ENCODE measurements at places on chromosomes 11 and 22.

GRCh38 chr11:73156686-73157085, 14.6 kb upstream of the FCHSD2 start:
- no peak for DNase-seq

DNA sequence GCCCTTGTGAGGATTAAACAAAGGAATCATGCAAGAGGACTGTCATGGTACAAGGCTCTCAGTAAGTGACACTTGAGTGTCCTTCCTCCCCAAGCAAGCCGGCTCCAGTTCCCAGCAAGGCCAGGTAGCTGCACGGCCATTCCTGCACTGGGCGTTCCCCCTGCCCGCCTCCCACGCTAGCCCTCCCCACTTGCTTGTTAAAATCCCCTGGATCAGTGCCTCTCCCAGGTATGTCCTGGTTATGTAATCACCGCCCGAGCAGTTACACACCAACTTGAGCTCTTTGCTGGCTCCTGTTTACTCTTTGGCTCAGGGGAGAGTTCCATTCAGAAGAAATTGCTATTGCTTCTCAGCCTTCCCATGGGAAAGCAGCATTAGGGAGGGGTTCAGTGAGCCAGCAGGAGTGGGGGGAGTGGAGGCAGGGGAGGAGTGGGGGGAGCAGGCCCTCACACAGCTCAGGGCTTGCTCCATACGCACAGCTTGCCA, 19.4 kb upstream of the MYEOV start:
- no peak for DNase-seq

DNA sequence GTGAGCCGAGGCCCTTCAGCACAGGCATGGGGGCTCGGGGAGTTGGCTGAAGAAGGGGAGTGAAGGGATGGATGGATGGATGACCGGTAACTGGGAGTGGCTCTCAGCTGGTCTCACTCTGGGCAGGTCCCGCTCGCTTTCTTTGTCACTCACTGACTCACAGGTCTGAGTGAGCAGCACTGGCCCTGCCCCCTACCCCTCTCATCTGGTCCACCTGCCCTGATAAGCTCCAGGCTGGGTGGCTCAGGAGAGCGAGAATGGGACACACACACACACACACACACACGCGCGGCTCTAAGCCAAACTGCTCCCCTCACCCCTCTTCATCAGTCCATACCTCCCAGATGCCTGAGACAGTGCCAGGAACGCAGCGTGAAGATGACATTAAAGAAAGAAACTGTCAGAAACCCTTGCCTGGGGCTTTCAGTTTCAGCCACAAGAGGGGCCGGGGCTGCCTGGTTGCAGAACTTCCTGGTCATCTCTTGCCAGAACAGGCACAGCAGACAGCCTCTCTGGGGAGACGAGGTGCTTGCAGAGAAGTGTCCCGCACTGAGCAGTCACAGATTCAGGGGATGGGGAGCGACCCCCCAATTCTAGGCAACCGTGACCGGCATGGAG, 16.5 kb upstream of the SHISAL1 start:
- DNase-seq, result no peak

DNA sequence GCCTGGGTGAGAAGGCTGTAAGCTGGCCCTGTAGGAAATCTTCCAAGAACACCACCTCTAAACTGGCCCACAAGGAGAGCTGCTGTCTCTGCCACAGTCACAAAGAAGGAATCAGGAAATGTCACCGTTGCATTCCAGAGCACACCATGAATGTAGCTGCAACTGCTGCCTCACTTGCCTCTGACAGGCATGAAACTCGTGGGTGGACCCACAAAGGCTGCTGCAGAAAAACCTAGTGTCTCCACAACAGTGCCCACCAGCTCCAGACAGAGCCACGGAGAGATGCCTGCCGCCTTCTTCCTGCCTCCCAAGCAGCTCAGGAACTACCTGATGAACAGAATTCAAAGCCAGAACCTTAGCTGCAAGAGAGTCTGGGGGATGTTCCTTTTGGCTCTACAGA, 10.5 kb downstream of the DNAJB13 start:
- DNase-seq, result no peak

GRCh38 chr11:11407763-11408084, 54.7 kb upstream of the CSNK2A3 start:
- no peak for DNase-seq
